ENCODE measurements at places on chromosomes 2 and 18. TPM values are rescaled to one million over a fixed set of nuclear protein-coding genes. Genes with fewer than 3 reads are reported as not detected.

DNA sequence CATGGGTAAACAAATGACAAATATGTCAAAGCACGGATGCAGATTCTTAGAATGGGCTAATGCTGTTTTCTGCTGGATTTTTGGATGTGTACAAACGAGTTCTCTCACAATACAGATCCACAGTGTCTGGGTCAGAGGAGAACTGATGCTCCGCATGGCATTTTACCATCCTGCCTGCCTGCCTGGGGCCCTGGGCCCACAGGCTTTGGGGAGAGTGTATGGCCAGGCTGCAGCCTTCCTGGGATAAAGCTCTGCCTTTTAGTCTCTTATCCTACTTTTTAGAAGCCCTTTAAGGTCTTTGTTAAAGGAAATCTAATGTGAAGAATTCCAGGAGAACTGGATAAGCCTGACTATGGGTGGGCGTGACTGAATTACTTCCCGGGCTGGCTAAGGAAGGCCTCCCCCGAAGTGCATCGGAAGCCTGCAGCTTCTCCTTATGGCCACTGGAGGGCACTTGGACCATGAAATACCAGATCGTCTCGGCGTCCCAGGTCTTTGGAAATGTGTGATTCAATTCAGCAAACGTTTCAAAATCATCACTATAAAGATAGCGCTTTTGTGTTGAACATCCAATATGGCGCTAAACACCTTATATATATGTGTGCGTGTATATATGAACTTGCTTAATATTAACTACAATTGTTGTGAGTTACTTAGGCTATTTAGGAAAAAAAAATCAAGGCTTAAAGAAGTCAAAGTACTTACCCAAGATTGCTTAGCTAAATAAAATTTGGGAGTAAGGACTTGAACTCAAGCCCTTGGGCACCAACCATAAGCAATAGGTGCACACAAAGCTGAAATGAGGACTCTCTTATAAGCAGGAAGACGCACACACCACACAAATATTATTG lies 15.2 kb upstream of the DNPEP start:
- DNase-seq: peak; percentile 87

Gene CFAP221
- polyA plus RNA-seq: 0.07 TPM

Gene EIF2AK2
- 39.9 TPM for polyA plus RNA-seq

Gene MTLN
- 14.4 TPM for polyA plus RNA-seq

Gene SPTBN1
- polyA plus RNA-seq: 123 TPM

- DNase-seq: no peak
Observed at GRCh38 chr2:215697003-215697402, 261.1 kb upstream of the FN1 start.

Data from fibroblast of lung (primary cell).